ENCODE measurements at places on chromosomes 7 and 10.

DNA sequence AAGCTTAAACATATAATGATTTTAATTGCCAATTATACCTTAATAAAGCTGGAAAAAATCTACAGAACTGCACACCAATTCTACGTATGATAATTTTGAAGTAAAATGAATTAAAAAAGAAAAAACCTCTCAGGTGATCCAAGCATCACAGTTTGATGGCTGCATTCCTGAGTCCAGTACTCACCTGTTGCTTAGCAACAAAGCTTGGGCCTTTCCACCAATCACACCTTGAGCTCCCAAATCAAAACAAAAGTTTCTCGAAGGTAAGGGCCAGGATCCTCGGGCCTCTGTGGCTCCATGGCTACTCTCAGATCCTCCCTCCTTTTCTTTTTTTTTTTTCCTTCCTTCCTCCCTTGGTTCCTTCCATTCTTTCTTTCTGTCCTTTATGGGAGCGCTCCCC, 137.2 kb upstream of the PCBD1 start:
- DNase-seq: no peak

- peak; percentile 58 for DNase-seq
Observed at GRCh38 chr7:69596723-69597277, 1.5 kb upstream of the AUTS2 start.

GRCh38 chr7:20514364-20514763, 101.1 kb upstream of the ABCB5 start:
- DNase-seq: no peak

GRCh38 chr7:154302380-154302779, 250.2 kb downstream of the DPP6 start:
- no peak for DNase-seq

GRCh38 chr10:100612601-100613595, 77.2 kb downstream of the HIF1AN start:
- DNase-seq: no peak

- DNase-seq: no peak
Observed at GRCh38 chr10:6558272-6558671, 21.8 kb downstream of the PRKCQ start.

DNA sequence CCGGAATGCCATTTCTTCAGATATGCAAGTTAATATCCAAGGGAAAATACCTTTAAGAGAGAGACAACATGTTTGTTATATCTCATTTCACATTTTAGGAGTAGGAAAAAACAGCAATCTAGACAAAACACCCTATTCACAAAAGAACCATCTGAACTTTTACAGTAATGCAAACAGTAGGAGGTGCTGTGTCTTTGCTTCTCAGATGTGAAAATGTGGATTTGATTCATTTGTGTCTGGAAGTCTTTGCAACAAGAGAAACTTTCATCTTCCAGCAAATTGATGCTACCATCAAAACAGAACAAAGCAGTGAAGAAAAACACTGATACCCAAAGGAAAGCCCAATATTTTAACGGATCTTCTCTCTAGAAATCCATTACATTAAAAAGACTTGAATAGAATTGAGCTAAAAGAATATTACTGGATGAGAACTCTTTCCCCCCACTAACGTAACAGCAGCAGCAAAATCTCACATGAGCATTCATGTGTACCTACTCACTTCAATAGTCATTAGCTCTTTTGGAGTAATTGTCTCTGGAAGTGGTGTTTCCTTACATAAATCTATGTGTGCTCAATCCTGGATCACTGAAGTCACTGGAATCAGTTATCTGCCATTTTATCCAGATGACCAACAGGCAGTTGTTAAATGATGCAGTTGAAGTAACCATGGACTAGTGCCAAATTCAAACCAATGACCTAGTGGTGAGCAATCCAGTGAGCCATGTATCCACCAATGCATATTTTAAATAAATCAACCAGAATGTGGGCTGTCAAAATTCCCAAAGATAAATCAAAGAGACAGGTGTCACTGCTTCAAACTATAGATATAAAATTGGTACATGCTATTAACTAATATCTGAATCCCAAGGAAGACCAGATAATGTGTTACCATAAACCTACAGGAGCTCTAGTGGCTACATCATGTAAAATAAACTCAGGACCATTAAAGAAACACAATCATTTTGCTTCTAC, 1.8 kb downstream of the SEMA3C start:
- DNase-seq: no peak

DNA sequence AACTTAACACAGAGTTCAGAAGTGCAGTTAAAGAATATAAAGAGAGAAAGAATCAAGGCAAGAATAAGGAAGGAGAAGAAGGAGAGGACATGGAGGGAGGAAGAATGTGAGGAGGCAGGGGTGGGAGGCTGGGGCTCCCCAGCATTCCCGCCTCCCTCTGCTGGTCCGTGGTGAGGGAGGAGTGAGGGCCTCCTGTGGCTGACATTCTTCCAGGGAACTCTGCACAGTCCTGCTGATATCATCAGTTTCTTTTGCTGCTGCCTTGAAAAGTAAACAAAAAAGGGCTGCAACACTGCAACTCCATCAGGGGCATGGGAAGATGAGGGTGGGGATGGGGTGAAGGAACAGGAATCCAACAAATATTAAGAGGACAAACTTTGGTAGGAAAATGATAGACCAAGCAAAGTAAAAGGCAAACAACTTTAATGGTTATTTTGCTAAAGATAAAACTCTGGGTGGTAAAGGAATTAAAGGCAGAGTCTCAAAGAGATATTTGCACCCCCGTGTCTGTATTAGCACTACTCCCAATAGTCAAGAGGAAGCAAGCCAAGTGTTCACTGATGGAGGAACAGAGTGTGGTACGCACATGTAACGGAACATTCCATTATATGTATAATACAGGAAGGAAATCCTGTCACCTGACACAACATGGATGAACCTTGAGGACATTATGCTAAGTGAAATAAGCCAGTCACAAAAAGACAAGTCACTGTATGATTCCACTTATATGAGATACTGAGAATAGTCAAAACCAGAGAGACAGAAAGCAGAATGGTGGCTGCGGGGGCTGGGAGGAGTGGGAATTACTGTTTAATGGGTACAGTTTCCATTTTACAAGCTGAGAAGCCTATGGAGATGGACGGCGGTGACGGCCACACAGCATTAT, 8.0 kb upstream of the SPOCK2 start:
- DNase-seq: no peak

- DNase-seq: no peak
Observed at GRCh38 chr10:31121757-31122577, 90.3 kb upstream of the ZNF438 start.

DNA sequence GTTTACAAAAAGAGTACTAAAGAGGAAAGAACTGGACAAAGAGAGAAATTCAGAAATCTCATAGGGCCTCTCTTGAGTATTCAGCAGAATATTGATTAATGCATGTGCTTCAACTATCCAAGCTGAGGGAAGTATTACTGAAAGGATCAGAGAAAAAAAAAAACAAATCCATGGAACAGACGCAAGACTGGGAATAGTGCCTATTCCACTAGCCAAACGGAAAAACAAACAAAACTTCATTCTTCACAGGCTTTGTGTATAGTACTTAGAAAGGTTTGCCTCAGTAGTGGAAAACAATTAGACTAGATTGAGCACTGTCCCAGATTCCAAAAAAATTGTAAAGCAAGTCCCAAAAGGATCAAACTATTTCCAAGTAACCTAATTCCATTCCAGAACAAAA, 106.2 kb downstream of the TFEC start:
- no peak for DNase-seq

DNA sequence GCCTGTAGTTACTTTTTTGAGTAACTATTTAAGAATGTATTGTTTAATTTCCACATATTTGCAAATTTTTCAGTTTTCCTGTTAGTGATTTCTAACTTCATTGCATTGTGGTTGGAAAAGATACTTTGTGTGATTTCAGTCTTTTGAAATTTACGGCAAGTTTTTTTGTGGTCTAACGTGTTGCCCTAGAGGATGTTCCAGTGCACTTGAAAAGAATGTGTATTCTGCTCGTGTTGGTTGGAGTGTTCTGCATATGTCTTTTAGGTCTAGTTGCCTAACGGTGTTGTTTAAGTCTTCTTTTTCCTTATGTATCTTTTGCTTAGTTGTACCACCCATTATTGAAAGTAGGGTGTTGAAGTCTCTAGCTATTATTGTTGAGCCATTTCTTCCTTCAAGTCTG, 59.7 kb downstream of the LCOR start:
- no peak for DNase-seq

DNA sequence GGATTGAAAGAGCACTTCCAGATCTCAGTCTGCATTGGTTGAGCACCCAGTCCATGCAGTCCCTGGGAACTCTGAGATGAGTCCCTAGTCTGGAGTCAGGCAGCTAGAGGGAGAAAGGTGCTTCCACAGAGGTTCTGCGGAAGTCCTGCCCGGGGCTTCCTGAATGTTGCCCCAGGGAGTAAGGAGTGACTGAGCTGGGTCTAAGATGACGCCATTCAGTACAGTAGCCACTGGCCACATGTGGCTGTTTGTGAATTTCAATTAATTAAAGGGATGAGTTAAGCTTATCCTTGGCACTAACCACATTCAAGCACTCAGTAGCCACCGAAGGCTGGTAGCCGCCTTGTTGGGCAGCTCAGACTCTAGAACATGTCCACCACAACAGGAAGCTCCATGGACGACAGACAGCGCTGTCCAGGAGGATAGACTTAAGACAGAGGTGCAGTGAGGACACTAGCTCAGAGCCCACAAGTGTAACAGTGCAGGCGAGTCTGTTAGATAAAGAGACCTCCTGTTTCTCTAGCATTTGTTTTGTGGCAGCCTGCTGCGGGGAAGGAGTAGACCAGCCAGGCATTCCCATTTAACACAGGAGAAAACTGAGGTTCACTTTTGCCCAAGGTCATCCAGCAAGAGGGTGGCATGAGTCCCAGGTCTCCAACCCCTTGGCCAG, 101.6 kb upstream of the PPIF start:
- DNase-seq: no peak

DNA sequence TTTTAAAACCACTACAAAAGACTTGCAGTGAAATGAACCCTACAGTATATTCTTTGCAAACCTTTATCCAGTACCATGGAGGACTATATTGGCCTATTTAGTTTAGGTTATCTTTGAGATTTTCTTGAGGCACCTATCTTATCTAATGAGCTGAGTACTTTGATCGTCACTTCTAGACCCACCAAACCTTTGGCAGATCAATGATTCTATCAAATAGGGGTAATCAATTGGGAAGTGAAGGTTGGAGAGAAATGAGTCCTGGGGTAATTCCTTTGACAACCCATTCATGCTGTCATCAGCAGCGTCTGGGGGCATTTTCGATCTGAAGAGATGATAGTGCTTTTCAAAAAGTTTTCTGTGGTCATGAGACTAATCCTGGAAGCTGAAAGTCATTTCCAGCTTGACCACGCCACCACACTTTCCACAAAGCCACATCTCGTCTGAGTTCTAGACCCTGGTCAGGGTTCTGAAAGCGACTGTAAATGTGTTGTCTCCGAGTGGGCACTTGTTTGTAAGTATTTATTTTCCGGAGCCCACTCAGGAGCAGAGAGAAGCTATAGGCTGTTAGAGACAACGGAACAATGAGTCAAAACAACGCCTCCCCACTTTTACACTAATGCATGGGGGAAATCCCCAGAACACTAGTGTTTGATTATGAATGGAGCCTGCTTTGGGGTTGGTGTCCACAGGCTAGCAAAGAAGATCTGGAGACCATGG, 4.8 kb downstream of the EGR2 start:
- no peak for DNase-seq

DNA sequence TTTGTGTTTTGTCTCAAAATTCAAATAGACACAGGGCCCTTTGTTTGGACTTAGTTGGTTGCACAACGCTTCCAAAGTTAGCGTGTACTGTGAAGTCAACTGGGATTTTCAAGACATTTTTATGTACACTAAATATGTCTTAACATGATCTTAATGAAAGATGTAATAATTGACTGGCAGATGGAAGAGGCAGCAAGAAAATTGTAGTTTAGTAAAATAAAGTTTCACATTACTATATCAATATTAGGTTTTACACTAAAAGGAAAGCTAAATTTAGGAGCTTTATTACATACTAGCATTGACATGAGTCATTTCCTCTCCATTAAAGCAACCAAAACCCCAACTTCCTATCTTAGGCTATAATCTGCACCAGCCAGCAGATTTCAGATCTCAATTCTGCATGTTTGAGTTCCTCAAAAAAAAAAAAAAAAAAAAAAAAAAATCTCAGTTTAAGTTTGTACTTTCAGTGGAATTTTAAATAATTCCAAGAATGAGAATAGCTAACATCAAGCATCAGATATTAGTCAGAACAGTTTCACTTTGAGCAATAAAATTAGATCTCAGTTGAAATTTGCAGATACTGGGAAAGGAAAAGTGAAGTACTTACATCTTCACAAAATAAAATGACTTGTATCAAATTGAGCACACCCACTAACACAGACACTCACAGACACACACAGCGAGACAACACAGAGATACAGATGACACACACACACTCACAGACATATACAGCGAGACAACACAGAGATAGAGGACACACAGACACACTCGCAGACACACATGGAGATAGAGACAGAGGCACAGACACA, 346.6 kb upstream of the KLF6 start:
- no peak for DNase-seq

GRCh38 chr10:125189162-125189561, 28.8 kb upstream of the CTBP2 start:
- DNase-seq: no peak

- DNase-seq: no peak
Observed at GRCh38 chr10:88289342-88289741, 293.8 kb downstream of the RNLS start.

DNA sequence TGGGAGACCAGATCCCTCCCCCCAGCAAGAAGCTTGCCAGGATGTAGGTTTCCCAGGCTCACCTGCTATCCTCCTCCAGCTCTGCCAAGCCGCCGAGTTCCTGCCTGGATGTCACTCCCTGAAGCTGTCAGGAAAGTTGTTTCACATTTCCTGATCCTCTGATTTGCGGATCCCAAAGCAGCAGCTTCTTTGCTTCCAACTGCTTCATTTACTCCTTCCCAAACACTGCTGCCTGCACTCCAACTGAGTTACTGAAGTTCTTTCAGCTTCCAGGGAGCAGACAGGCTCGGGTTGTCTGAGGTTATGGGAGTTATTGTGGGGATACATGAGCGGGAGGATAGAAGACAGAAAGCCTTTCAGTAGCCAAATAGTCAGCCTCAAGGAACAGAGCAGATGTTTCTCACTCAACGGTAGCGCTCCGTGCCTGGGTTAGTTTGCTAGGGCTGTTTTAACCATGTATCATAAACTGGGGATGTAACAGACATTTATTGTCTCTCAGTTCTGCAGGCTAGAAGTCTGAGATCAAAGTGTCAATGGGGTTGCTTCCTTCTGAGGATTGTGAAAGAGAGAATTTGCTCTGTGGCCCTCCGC, 516.0 kb downstream of the REEP3 start:
- DNase-seq: no peak

GRCh38 chr7:95596198-95597063, at the start of gene PDK4:
TSS of gene PDK4 (minus strand) at chr7:95596516. CDS start at chr7:95596293, 223 bp downstream.
- DNase-seq: peak; percentile 93

All from C1 segment of cervical spinal cord (tissue), 14 donors.